ENCODE measurements at places on chromosomes 3 and 15.

GRCh38 chr3:18036450-18036815, 294.0 kb upstream of the TBC1D5 start:
- no peak for DNase-seq

DNA sequence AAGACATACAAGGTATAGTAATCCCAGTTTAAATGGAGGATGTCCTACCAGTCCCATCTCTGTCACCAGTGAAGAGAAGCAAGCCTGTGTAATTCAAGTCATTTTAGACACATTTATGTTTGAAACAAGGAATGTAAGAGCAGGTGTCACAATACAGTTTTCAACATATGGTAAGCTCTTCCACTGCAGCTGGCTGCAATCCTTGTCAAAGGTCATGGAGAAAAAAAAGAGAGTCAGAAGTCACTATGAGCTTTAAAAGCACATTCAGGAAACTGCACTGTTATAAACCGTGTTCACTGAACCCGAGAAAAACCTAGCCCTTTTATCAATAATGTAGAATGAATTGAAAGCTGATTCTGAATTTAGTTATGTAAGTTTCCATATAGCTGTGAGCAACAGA, 206.4 kb downstream of the NAALADL2 start:
- DNase-seq = no peak

GRCh38 chr3:26687466-26687865, 64.9 kb downstream of the LRRC3B start:
- DNase-seq = no peak

GRCh38 chr15:64105113-64105704, 9.4 kb downstream of the SNX1 start:
- DNase-seq = no peak

DNA sequence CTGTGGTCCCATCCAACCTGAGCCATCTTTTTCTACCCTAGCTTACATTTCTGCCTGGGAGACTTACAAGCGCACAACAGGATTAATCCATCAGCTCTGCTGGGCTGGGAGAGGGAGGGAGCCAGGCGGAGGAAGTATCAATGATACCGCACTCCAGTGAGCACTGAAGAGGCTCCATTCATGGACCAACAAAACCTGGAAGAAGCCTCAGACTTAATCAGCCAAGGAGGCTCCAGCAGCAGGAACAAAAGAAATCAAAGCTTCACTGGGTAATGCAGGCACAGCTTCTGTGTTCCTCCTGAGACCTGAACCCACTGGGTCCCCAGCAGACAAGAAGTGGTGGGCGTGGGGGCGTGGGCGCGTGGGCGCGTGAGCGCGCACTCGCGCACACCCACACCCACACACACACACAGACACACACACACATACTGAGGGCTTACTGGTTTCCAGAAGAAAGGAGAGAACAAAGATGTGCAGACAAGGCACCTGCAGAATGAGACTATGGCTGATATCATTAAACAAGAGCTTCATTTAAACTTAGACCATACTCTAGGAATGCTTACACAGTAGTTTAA, 87.0 kb upstream of the BOC start:
- DNase-seq = no peak

GRCh38 chr3:190631295-190631694, 117.4 kb downstream of the IL1RAP start:
- DNase-seq = no peak

- DNase-seq = peak; percentile 29
Measured at GRCh38 chr3:58630076-58630709, 36.4 kb downstream of the FAM3D start.

DNA sequence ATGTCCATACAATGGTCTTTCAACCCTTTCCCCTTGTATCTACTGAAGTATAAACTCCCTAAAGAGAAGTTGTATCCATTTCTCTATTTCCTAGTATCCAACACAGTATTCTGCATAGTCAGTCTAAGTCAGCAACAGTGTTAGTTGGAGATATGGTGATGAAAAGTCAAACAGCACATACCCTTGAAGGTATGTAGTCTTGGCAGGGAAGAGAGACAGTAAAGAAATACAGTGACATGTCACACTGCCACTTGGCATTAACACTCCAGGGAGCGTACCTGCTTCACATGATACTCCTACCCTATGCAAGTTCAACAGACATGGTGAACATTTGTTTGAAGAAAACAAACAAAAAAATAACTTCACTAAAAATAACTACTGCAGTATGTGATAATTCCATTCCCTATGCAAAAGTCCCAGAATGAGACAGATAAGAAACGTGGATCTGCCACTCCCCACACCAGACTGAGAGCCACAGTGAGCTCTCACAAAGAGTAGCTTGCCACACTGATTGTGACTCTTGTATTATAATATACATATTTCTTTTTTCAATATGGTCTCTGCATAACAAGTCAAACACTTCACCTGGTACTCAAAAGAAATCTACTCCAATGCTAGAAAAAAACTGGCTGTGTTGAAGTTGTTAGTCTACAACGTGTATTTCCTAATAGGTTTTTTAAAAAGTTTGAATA, 5.9 kb downstream of the PDCD10 start:
- DNase-seq = no peak

GRCh38 chr3:71536376-71536965, 47.1 kb downstream of the FOXP1 start:
- no peak for DNase-seq

All from activated B cell treated with CpG ODN at 0.5 μM for 24 hours (primary cell).